Type B pancreatic cell (in vitro differentiated cells): ENCODE measurements at places on chromosomes 1 and 21.
A peak's percentile ranks its signal among the peaks of the same experiment; 100 is the strongest.

- no peak for DNase-seq
These were observed 184.7 kb downstream of the TOMM20 start for GRCh38 chr1:234943836-234944402.

DNA sequence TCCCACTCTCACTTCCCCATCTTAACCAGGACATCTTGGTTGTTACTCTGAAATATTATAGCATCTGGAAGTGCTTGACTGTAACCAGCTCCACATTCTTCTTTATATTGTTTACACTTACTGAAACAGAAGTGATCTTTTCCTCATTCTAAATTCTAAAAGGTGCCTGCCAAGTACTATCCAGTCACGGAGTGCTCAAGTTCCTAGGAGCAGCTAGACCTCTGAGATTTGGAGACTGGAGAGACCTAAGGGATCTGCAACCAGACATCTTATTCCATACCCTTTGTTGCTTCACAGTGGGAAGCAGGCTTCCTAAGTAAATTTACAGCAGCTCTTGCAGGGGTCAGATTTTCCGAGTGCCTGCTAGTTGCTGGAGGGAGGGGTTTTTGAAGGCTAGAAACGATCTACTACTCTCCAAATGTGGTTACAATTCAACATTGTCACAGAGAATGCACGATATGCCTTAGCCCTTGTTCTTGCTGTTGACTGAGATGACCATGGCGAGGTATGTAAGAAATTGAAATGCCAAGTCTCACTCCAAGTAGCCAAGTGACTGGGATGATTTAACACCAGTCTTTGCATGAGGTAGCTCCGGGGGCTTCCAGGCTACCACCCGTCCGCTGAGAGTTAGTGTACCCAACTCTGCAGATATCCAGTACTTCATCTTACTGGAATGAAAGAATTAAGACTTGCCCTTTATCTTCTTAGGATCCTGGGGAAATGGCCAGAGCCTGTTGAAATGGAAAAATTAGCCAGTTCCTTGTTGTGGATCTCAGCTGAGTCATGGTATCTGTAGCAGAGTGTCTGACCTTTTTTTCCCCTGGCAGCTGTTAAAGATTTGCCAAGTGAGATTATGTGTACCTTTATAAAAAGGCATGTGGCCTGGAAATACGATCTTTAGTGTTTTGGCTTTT is 150.8 kb downstream of the MAST2 start:
- no peak for DNase-seq

GRCh38 chr21:32955311-32956060 is 70.2 kb upstream of the OLIG2 start:
- no peak for DNase-seq

GRCh38 chr1:17673329-17674072 is 81.6 kb upstream of the ACTL8 start:
- no peak for DNase-seq

DNA sequence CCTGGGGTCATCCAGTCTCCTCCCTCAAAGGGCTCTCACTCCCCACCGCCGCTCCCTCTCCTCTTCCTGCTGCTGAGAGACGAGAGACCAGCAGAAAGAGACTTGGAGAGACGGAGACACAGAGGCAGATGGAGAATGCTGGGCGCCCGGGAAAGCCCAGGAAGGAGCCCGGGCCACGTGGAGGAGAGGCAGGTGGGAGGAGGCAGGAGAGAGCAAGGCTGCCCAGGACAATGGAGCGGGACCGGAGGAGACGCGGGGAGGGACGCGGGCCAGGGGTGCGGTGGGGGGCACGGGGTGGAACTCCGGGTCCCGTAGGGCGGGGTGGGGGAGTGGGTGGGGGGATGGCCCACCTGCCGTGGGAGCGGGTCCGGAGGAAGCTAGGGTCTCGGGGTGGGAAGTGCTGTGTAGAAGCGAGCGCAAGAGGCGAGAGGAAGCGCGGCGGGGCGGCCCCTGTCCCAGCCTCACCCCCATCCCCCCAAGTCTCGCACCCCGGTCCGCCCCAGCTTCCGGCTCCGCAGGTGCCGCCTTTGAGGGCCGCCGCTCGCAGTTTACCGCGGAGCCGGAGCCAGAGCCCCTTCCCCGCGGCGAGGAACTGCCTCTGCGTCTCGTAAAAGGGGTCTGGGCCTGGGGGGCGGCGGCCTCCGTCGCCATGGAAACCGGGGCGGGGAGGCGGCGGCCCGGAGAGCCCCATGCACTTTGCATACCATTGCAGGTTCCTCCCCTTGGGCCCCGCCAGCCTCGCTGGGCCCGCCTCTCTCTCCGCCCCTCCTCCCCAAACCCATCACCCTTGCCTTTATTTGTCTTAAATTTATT is 11.7 kb upstream of the EPHA2 start:
- peak; percentile 84 for DNase-seq

DNA sequence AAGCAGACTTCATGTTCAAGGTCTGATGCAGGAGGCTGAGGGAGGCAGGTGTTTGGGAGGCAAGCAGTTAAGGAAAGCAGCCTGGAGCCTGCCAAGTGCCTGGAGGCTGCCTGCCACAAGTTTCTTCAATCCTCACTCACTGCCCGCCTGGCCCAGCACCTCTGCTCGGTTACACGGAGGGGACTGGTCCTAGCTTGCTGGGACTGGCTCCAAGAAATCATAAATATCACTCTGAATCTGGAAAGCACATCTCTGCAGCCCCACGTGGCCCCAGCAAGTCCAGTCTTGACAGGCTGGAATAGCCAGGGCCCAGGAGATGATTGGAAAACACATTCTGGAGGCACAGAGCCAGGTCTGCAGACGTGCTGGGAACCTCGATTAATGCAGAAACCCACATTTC is 83.9 kb downstream of the BCAR3 start:
- DNase-seq = no peak

DNA sequence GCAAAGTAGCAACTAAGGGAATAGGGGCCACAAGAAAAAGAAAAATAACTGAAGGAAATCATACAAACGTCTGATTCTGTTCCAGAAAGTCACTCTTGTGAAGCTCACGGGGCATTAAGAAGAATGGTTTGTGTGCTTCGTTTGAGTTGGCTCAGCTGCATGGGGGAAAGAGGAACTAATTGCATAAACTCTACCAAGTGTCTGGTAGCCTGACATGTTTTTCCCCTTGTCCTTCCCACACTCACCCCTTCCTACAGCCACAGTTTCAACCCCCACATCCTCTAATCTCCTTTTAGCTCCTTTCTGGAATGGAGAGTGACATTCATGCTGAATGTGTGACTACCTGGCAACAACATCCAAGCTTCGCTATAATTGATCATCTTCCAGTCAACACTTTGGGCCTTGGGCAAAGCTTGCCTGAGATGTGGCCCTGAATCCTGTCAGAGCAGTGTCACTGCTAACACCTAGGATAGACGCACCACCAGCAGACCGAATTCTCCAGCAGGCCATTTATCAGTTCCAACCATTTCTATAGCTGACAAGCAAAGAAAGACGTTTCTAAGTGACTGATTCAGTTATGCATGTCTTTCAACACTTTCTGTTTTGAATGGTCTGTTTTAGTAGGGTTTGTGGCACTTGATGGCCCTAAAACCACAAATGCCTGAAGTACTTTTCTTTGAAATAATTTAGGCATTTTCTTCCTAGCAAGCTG is 439.6 kb downstream of the TTLL7 start:
- no peak for DNase-seq

GRCh38 chr1:72062584-72062983 is 219.8 kb downstream of the NEGR1 start:
- no peak for DNase-seq

- no peak for DNase-seq
These were observed 35.7 kb downstream of the EDN2 start for GRCh38 chr1:41448821-41449220.

GRCh38 chr21:21688889-21689288 is 690.7 kb downstream of the NCAM2 start:
- no peak for DNase-seq

- no peak for DNase-seq
These were observed 4.0 kb downstream of the DIRAS3 start for GRCh38 chr1:68046423-68046822.

- peak; percentile 34 for DNase-seq
These were observed 28.1 kb downstream of the RNF187 start for GRCh38 chr1:228515200-228515834.

- DNase-seq = no peak
These were observed 63.1 kb downstream of the ACOT7 start for GRCh38 chr1:6330410-6330911.

GRCh38 chr21:42315296-42315891 is at the start of gene TFF3:
Gene TFF3, minus strand, starts transcription at chr21:42315409. Its CDS starts 35 bp downstream, at chr21:42315374.
- DNase-seq = peak; percentile 65

DNA sequence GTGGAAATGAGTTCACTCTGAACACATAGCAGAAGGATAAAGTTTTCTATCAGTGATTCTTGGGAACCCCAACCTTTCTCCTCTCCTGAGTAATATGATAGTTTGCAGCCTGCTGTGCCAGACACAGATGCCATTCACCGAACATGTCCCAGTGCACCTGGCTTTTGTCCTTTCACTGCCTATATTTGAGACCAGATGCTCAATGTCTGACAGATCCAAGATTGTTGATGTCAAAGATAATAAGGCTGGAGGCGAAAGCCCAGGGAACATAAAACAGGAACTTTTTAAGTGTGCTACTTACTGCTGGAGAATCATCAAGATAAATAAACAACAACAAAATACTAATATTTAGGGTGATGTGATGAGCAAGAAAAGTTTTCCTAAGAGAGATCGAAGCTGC is 139.3 kb downstream of the TIAM1 start:
- no peak for DNase-seq

GRCh38 chr1:181160998-181161870 is 72.7 kb downstream of the IER5 start:
- no peak for DNase-seq

- DNase-seq = no peak
These were observed 86.9 kb downstream of the DHRS3 start for GRCh38 chr1:12531179-12531499.

DNA sequence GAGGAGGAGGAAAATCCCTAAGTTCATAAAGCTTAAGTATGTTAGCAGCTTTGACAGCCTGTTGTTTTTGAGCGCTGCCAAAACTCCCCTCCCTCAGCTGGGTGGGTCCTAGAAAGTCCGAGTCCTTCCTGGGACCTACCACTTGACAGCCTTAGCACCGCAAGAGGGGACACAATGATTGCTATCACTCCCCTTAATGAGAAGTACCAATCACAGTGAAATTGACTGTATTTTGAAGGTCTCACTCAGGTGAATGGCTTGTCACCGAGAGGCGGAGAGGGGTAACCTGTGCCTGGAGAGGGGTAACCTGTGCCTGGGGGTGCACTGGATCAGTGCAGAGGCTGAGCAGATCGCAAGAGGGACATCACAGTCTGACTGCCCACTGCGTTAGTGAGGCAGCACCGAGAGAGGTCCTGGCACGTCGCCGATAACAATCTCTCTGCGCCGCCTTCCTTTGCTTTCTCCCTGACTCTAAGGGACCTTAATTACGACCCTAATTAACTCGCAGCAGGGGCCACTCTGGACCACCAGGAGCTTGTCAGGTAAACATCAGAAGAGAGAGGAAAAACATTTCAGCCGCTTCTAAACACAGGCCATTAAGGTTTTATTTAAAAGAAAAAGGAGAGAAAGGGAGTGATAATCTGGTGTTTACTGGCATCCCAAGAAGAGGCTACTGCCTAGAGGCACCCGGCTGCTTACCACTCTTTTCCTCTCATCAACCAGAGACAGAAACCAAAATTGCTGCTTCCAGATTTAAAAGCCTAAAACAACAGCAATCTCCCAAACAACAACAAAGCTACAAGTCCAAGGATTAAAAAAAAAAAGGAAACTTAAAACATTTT is 25.7 kb upstream of the KCNK1 start:
- no peak for DNase-seq

DNA sequence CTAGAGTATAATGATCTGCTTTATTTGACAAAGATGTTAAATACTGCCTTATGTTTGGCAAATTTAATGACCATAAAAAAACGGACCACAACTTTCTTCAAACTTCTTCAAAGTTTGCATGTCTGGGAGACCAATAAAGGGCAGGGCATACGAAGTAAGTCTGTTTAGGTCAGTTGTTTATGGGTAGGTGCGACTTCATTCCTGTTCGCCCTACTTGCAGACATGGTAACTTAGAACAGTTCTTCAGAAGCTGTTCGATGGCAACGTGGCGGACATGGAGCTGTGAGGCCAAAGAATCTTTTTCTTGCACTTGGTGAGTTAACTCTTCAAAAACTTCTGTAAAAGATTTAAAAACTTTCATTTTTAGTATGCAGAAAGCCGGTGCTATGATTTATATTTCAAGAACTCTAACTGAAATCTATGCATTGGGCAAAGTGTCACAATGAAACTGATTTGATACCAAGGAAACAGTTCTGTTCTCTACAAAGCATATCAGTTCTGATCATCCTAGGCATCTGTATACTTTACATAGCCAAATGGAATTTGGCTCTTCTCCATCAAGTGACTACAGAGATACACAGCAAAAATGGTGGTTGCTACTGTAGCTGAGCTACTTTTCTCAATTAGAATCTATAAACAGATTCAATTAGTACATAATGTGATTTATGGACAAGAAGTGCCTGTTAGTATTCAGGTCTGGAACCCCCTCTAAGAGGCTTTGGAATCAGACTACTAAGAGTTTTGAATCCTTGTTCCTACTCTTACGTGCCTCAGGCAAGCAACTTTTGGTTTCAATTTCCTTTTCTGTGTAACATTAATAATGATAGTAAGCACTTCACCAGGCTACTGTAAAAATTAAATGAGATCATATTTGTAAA is 25.7 kb downstream of the C21orf91 start:
- no peak for DNase-seq

- no peak for DNase-seq
These were observed 35.2 kb upstream of the CTPS1 start for GRCh38 chr1:40944326-40944725.

DNA sequence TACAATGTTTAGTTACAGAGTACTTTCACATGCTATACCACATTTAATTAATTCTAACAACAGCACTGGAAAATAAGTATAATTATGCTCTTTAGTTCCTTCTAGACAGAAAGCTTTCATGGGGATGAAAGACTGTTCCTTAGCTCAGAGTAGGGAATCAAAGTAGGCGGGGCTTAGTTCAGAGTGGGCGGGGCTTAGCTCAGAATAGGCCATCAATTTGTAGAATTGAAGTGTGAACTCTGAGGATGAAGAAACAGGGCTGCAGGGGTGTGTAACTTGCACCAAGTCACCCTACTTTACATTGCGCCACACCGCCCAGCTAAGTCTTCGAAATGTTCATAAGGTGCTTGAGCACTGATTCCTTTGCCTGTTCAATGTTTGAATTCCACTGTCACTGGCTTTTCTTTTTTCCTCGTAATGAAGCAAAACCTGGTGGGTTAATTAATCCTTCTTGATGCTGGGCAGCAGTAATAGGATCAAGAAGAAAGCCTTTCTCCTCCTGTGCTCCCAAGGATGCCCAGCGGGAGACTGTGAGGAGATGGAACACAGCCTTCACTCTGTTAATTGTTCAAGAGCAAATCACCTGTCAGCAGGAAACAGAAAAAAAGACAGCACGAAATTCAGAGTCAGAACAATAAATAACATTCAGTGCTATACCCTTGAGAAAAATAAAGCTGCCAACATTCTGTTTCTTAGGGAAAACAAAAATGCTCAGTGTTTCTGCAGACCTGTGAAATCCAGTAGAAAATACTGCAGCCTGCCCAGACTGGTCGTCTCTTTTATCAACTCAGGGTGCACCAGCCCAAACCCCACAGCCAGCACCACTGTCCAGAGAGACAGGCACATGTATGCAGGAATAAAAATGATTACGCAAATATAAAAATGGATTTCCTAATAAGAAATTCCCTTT is 66.5 kb upstream of the CAMK1G start:
- no peak for DNase-seq
